ENCODE measurements at places on chromosomes 7 and 10.

DNA sequence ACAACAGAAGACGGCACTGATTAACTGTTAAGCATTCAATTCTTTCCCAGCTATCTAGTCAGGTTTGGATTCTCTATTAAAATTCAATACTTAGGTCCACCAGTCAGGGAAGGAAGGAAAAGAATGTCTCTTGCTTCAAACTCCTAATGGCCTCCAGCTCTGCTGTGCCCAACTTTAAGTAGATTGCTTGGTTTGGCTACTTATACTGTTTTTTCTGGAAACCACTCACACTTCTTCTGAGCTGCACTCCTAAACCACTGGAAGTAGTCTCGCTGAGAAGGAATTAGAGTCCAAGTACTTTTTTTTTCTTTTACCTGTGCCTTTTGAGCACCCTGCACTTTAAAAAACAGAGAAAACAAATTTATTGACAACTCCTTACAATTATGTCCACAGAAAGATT, 26.7 kb upstream of the COL1A2 start:
- DNase-seq: no peak

DNA sequence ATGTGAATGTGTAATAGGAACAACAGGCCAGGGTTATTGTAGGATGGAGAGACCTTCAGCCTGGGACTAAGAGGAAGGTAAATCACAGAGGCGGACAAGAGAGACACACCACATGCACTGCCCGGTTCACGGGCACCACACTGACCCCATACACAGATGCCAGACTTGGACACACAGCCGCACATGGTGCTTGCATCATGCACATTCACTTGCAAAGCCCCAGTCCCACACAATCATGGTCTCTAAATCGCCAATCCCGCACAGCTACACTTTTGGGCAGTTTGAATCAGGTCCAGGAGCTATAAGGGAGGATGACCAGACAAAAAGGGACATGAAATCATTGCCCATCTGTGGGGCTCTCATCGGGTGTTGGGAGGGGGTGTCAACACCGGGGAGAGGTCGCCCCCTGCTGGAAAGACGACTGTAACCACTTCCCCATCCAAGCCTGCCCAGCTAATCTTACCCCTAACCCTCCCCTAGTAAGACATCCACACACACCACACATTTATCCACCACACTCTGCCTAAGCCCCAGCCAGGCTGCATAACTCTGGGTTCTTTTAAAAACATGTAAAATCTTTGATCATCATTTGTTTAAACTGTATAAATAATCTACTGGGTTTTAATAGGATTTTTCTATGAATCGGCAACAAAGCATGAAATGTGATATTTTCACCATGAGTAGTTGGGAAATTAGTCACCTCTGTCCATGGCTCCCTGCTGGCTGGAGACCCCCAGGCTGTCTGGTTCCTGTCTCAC, 40.5 kb upstream of the SLF2 start:
- peak; percentile 36 for DNase-seq

GRCh38 chr10:22615101-22615500, 99.3 kb downstream of the PIP4K2A start:
- no peak for DNase-seq

- no peak for DNase-seq
Observed at GRCh38 chr7:93298671-93299070, 66.5 kb downstream of the VPS50 start.

GRCh38 chr7:139180700-139181311, 50.2 kb upstream of the UBN2 start:
- DNase-seq: no peak

DNA sequence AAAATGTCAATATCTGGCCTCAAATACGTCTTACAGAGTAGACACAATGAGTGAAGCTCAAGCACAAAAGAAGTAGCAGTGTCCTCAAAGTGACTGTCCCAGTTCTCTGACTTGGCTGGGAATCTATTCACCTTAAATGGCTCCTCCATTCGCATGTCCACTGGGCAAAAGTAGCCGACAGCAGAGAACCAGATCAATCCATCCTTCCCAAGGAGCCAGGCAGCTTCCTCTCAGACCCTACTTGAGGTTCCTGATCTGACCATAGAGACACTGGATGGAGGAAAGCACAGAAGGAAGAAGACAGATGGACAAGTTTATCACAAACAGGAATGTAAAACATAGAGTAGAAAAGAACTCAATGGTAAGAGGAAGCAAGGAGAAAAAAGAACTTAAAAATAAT, 53.5 kb downstream of the CDK6 start:
- DNase-seq: no peak

GRCh38 chr7:150753826-150754603, 16.8 kb downstream of the GIMAP5 start:
- DNase-seq: peak; percentile 62

- DNase-seq: no peak
Observed at GRCh38 chr10:32854435-32854834, 103.6 kb downstream of the ITGB1 start.

DNA sequence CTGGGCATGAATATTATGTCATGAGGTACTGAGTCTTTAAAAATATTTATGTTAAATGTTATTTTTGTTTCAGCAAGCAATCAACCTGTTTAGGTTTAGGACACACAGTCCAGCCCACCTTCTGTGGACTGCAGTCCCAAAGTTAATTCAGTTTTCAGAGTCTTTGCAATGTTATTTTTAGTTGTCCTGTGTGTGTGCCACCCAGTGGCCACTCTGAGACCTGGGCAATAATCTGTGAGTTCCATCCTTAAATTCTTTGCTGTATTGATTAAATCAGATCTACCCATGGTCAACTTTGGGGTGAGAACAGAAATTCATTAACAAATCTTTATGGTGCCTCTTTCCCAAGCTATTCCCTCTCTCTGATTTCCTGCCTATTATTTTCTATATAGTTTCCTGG, 415.1 kb downstream of the CCSER2 start:
- DNase-seq: no peak

- peak; percentile 10 for DNase-seq
Observed at GRCh38 chr7:69696054-69696591, 97.8 kb downstream of the AUTS2 start.

- DNase-seq: no peak
Observed at GRCh38 chr10:94027197-94027596, 33.5 kb downstream of the PLCE1 start.

- DNase-seq: no peak
Observed at GRCh38 chr10:50384898-50385297, 133.6 kb upstream of the ASAH2 start.

DNA sequence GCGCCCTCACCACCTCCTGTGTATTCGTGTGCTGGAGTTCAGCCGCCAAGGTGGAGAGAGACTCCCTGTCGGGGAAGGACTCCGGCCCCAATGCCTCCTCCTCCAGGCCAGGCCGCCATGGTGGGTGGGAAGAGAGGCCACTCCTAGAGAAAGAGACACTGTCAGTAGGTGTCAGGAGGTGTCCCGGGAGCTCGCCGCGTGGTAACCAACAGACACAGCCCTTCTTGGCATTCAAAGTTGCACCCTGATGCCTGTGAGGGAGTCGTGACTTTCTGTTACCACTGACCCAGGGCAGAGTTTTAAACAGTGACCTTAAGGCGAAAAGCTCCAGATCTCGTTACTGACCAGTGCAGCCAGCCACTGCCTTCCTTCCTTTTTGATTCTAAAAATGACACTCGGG, 155.2 kb downstream of the CUX1 start:
- DNase-seq: no peak

- DNase-seq: peak; percentile 65
Observed at GRCh38 chr10:101297901-101298486, 56.0 kb upstream of the BTRC start.

GRCh38 chr7:66583490-66584110, 45.1 kb upstream of the KCTD7 start:
- DNase-seq: no peak

DNA sequence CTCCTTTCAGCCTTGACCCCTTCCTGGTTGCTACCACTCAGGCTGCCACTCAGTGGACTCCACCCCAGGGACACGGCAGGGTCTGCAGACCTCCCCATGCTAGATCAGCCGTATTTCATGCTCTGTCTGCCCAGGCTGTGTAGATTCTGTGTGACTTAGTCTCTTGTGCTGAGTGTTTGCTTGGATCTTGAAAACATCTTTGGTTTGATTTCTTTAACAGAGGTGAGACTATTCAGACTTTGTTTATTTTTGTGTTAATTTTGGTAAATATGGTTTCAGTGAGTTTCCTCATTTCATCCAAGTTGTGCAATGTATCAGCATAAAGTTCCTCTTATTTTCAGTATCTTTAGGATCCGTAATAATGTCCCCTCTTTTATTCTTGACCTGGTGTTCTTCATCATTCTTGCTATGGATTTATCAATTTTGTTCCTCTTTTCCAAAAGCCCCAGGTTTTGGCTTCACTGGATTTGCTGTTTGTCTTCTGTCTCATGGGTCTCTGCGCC, 21.2 kb upstream of the PWWP2B start:
- DNase-seq: no peak

DNA sequence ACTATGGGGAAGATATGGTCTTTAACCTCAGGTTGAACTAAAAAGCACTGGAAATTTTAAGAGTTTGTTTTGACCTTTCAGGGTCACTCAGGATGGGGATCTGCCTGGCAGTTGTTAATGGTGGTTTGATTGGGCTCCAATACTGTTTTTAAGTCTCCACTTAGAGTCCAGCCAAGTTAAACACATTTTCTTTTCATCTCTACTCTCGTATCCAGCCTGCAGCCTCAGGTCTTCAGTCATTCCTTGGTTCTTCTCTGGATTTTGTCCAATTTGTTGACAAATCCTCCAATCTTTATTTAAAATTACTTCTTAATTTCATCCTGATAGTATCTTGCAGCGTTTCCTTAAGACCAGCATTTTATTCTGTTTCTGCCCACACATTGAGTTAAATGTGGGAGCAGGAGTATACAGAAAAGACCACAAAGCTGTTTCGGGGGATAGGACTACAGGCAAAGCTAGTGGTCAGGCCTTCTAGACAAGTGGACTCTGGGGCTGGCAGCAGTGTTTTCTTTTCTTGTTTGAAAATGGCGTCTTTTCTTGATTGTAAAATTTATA, 133.2 kb upstream of the INHBA start:
- DNase-seq: no peak

- DNase-seq: no peak
Observed at GRCh38 chr10:34396663-34397062, 418.4 kb downstream of the PARD3 start.

DNA sequence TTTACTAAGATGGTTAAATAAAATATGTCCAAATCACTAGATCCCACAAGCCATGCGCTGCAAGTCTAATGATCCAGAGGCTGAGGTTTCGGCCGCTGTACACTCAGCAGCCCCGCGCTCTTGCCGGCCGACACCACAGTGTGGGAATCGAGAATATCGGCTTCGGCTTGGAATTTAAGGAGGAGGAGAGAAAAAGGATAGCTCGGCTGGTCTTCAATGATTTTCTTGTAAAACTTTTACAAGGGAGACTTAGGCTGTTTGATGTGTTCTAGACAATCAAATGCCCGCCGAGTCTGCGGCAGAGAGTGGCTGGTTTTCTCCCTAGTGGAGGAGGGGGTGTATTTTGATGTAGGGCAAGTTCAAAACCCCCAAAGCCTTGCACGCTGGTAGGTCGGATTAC, 118.2 kb upstream of the TCF7L2 start:
- no peak for DNase-seq

- no peak for DNase-seq
Observed at GRCh38 chr10:62330213-62330612, 44.0 kb upstream of the ZNF365 start.

DNA sequence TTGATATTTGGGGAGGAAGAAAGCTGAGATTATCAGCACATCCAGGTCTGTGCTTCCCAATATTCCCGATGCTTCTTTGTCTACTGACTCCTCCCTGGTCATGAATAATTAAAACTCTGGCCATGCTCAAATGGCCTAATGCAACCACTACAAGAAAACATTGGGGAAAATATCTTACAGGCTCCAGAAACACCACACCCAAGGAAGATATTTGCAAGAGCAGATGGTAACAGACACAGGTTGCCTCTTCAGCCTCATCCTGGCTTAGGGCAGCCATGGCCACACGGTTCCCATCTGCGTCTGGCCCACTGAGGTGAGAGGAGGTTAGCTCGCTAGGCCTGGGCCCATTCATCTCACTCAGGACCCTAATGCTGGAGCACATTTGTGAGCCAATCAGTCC, 108.4 kb upstream of the SDK1 start:
- no peak for DNase-seq

DNA sequence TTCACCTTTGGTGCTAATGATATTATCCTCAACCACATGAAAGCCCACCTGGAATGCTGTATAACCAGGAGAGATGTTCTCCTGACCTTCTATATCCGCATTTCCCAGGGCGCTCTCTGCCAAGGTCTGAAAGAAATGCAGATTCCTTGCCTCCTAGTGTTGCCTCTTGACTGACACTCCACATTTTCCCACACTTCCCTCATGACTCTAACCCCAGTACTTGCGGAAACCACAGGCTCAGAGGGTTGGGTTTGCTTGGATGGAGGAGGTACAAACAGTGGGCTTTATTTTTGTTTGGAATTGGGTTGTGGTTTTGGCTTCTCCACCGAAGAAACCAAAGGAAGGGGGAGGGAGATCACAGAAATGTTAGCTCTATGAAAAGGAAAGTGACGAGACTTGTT, 222.9 kb upstream of the CELF2 start:
- no peak for DNase-seq

DNA sequence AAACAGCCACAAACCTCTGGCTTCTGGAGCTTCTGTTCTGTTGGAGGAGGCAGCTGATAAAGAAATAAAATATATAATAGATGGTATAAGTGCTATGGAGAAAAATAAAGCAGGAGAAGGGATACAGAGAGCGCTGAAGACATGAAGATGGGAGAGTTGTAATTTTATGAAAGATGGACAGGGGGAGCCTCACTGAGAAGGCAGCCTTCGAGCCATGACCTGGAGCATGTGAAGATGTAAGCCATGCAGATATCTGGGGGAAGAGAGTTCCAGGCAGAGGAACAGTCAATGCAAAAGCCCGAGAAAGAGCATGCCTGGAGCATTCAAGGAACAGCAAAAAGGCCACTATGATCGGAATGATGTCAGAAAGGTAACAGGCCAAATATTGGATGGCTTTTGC, 187.5 kb downstream of the KIAA1217 start:
- DNase-seq: no peak

DNA sequence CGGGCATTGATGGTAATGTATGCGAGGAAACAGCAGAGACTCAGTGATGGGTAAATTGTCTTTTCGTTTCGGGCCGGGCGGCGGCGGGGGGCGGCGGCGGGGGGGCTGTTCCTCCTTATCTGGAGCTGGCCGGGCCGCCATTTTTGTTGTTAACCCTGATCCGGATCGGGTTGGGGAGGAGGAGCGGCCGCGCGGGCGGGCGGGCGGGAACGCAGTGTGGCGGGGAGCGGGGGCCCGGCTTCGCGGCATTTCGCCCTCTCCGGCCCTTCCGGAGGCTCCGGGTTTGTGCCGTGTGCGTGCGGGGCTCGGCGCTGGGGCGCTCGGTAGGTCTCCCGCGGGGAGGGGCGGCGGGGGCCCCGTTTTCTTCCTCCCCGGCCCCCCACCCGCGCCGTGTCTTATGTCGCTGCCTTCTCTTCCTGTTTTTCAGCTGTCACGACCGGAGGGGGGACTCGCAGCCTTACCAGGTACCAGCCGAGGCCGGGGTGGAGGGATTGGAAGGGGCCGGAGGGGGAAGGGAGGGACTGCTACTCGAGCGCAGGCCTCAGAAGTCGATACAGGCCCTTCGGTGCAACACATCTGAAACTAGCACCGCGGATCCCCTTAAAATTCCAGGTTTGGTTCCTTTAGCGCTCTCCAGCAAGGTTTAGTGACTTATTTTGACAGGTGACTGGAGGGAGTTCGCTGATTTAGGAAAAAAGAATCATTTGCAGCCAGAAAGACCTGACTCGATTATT, 820 bp downstream of the WAC start:
- peak; percentile 72 for DNase-seq

All from CD4-positive, alpha-beta T cell treated with Interleukin-17A for 1 hour (primary cell).